ENCODE measurements at places on chromosomes 6 and 20. TPM values are rescaled to one million over a fixed set of nuclear protein-coding genes. Genes with fewer than 3 reads are reported as not detected.

DNA sequence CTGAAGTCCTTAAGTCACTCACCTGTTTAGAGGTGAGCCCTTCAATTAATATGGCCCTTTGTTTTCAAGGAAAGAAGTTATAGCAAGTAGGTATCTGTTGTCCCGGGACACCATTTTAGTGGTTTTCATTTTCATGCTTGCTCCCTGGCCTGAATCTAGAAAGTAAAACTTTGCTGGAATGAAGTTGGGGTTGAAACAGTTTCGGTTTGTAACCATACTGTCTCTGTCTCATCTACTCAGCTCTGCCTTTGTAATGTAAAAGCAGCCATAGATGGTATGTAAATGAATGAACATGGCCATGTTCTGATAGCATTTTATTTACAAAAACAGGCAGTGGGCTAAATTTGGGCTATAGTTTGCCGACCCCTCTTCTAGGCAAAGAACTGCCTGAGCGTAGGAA, 64.9 kb upstream of the GNRH2 start:
- DNase-seq, result no peak
- peaks cover 20% of the 10 kb centered on the region for H3K4me1 ChIP-seq
- H3K27ac ChIP-seq, result no peak overlapping the region
- H3K36me3 ChIP-seq, result peaks cover 10% of the 10 kb centered on the region
- H3K27me3 ChIP-seq, result no peaks in the 10 kb centered on the region

GRCh38 chr6:123323452-123324329, 313.1 kb downstream of the TRDN start:
- H3K36me3 ChIP-seq, result no peaks in the 10 kb centered on the region
- no peaks in the 10 kb centered on the region for H3K4me1 ChIP-seq
- no peak overlapping the region for H3K4me3 ChIP-seq
- H3K27me3 ChIP-seq, result no peaks in the 10 kb centered on the region
- DNase-seq, result no peak
- H3K27ac ChIP-seq, result no peak overlapping the region

GRCh38 chr6:161223646-161224045, 50.2 kb downstream of the AGPAT4 start:
- no peaks in the 10 kb centered on the region for H3K27me3 ChIP-seq
- H3K4me1 ChIP-seq, result peaks cover 45% of the 10 kb centered on the region
- H3K36me3 ChIP-seq, result peaks cover 9% of the 10 kb centered on the region
- no peak for DNase-seq
- no peak overlapping the region for H3K27ac ChIP-seq
- H3K4me3 ChIP-seq, result no peak overlapping the region

DNA sequence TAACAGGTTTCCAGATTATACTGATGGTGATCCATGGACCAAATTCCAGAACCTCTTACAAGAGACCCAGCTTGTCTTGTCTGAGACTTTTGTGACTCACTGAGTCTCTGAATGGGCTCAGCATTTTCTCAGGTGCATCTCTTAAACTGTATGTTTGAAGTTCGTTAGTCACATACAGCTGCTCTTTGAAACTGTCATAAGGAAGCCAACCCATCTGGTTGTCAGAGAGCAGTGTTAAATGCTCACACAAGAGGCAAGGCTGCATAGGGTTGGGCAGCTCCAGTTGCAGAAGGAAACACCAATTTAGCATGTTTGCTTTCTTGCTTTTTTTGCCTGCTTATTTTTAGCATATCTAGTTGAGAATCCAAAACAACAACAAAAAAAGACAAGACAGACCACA, 47.1 kb downstream of the TRIM27 start:
- H3K4me3 ChIP-seq, result no peak overlapping the region
- no peaks in the 10 kb centered on the region for H3K36me3 ChIP-seq
- H3K4me1 ChIP-seq, result peaks cover 12% of the 10 kb centered on the region
- H3K27ac ChIP-seq, result no peak overlapping the region

Gene ALDH8A1
- total RNA-seq, result 0.84 TPM

All from activated CD8-positive, alpha-beta memory T cell treated with anti-CD3 and anti-CD28 coated beads, Interleukin-2, amount 10 ng/mL, durations not matched to agents 7 days and 5 days (primary cell).